ENCODE measurements at places on chromosomes 16 and 17.

DNA sequence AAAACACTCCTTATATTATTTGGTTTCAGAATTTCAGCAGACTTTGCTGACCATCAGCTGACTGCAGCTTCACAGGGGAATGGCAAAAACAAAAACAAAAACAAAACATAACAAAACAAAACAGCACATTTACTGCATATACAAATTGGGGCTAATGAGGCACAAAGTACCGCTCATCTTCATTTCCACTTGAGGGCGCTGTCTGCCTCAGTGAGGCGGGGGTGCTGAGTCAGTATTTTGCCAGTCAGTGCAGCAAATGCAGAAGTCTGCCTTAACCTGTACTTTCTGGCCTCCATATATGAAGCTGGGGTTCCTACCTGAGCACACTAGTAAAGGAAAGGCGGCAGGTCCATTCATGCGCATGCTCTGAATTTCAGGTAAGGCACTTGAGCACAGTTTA lies 13.5 kb upstream of the DYNLRB2 start:
- no peak for DNase-seq

DNA sequence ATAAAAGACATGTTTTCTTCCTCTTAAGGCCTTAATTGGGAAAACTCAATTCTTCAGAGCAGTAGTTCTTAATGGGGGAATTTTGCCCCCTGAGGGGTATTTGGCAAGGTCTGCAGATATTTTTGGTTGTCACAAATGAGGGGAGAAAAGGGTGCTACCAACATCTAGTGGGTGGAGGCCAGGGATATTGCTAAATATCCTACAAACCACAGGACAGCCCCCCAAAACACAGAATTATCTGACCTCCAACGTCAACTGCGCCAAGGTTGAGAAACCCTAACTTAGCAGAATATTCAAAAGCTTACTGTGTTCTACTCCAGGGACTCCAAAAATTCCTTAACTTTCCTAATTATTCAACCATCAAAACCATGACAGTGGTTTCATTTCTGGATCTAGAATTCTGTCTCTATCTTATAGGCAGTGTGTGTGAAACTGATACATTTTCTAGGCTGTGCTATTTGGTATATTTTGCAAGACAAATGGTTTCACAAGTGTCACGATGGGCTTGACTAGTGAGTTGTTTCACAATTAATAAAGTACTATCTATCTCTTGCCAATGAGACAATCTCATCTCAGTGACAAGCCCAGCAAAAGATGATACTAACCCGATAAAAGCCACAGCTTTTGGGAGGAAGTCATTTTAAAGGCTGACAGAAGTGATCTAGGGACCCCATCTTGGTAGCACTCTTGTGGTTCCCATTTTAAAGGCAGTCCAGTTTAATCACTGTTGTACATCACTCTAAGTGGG lies 14.7 kb downstream of the TXNDC11 start:
- DNase-seq = no peak

DNA sequence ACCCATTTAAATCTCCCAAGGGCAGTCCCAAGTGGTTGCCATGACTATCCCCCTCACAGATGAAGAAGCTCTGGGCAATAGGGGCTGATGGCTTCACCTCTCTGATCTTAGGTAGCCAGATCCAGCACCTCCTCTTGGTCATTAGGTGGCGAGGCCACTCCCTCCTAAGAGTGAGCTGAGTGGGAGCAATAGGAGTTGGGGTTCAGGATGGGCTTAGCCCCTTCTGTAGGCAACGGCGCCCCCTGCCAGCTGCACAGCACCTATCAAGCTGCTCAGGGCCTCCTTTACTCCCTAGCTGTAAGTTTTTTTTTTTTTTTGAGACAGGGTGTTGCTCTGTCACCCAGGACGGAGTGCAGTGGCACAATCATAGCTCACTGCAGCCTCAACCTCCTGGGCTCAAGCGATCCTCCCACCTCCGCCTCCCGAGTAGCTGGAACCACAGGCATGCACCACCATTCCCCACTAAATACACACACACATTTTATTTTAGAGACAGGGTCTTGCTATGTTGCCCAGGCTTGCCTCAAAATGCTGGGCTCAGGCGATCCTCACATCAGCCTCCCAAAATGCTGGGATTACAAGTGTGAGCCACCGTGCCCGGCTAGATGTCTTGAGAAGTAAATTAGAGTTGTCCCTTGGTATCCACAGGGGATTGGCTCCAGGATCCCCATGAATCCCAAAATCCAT lies 3.5 kb upstream of the RRAD start:
- no peak for DNase-seq

- no peak for DNase-seq
Observed at GRCh38 chr16:3938471-3938842, 57.9 kb upstream of the CREBBP start.

DNA sequence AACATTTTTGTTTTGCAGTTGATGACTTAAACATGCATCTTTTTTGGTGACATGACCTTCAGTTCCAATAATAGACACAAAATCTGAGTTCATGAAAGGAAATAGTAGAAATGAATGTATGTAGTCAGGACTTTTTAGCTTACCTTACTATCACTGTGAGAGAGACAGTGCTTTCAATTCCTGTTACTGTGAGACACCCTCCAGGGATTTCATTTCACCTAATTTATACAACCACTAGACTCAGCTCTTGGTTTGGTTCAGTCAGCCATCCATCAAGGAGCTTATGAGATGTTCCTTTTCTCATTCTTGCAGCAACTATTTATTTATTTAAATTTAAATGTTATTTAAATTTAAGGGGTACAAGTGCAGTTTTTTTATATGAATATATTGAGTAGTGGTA lies 77.9 kb downstream of the MAP2K4 start:
- no peak for DNase-seq

- DNase-seq = no peak
Observed at GRCh38 chr16:30473231-30474073, 910 bp downstream of the ITGAL start.

GRCh38 chr17:38907930-38908675 lies 17.3 kb upstream of the LASP1NB start:
- DNase-seq = no peak

- no peak for DNase-seq
Observed at GRCh38 chr17:149231-149630, 11.9 kb downstream of the SCGB1C2 start.

DNA sequence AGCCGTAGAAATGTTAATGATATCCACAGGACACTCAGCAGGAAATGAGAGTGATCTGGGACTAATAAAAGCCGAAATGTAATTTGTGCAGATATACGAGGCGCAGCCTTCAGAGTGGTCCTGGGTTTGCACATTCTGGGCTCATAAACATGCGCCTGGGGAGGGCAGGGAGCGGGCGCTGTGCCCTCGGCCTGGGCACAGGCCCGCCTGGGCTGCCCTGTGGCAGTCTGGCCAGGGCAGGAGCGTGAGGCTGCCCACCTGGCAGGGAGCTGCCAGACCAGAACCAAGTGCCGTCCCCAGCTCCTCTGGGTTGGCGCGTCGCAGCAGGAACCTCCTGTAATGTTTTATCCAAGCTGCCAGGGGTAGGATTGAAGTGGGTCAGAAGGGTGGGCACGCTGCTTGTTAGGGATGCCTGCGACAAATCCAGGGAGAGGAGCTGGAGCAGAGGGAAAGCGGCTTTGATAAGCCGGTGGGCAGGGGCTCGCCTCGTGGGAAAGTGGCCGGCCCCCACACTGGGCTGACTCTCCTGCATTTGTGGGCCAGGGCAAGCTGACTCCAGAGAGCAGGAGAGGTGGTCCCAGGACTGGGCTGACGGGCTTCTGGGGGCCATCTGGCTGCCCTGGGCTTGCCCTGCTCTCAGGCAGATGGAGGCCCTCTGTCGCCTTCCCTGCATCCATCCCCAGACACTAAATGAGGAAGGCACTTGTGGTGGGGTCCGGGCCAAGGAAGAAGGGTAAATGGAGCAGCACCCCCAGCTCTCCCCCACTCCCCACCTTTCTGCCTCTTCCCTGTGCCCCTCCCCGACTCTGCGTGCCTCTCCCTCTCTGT lies 45.9 kb downstream of the SREBF1 start:
- no peak for DNase-seq

- no peak for DNase-seq
Observed at GRCh38 chr17:49472527-49472926, 22.6 kb upstream of the NGFR start.

- peak; percentile 18 for DNase-seq
Observed at GRCh38 chr17:82021107-82021899, 1.4 kb downstream of the CENPX start.

- no peak for DNase-seq
Observed at GRCh38 chr16:85222155-85222863, 110.0 kb upstream of the CIBAR2 start.

- no peak for DNase-seq
Observed at GRCh38 chr16:6124136-6124535, 1026.5 kb upstream of the EEF2KMT start.

DNA sequence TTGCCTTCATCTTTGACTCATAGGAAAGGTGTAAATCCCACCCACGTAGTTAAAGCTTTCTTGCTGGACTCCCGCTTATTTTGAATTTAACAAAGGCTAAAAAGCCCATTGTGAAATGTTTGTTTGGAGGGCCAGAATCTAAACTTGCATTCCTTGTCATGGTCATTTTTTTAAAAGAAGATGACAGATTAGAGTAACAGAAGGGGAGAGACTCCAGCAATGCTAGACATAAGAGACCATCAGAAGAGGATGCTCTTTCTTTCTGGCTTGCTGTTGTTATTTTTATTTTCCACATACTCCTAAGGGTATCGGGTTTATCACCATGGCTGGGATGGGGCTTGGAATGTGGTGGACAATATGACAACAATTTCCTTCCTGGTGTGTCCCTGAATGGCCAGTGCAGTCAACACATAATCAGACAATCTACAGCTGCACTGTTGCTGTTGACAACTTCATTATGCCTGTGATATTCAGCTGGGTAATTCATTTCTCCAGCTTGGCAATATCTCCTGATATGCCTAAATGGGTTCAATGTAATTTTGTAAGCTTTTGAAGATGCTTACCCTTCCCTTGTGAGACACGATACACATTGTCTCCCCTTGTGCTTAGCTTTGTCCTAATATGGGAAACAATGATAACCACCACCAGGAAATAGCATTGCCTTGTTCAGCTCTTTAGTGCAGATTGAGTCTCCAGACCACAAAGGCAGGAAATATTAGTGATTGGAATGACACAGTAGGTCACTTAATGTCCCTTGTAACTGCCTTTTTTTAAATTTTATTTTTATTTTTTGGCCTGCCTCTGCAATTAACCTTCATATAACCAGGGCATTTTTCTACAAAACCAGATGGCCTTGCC lies 164.3 kb downstream of the ANKFN1 start:
- no peak for DNase-seq

DNA sequence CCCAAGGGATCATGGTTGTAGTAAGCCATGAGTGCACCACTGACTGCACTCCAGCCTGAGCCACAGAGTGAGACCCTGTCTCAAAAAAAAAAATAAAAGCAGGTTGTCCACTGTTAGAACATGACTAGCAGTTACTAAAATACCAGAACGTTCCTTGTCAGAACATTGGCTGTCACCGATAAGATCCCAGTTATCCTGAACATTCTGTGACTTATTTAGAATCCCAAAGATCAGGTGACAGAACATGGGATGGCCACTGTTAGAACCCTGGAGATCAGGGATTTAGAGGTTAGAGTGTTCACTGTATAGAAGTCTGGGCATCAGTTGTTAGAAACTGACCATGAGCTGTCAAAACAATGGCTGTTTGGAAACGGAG lies 8.6 kb downstream of the CES4A start:
- no peak for DNase-seq

DNA sequence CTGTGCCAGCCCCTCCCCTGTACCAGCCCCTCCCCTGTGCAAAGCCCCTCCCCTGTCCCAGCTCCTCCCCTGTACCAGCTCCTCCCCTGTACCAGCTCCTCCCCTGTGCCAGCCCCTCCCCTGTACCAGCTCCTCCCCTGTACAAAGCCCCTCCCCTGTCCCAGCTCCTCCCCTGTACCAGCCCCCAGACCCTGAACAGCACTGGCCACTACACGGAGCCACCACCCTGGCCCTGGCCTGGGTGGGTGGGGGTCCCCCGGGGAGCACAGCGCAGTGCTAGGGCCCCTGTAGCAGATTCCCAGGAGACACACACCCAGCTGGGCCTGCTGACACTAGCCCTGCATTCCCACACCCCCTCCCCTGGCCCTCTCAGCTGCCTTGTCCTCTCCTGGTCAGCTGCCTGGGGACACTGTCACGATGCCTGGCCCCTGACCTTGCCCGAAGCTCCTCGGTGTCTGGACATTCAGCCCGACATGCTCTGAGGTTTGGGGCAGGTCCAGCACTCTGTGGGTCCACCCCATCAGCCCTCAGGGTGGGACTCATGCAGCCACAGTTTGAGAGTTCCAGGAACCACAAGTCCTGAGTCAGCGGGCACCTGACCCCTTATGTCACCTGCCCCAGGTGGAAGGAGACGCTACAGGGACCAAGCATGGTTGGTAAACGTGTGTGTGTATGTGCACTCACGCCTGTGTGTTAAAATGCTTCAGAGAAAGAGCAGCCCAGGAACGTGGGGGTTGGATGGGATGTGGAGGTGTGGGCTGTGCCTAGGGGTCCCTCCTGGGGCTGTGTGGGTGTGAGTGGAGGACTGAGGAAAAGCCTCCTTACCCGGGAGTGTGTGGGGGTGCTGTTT lies 114.2 kb downstream of the METRNL start:
- no peak for DNase-seq

DNA sequence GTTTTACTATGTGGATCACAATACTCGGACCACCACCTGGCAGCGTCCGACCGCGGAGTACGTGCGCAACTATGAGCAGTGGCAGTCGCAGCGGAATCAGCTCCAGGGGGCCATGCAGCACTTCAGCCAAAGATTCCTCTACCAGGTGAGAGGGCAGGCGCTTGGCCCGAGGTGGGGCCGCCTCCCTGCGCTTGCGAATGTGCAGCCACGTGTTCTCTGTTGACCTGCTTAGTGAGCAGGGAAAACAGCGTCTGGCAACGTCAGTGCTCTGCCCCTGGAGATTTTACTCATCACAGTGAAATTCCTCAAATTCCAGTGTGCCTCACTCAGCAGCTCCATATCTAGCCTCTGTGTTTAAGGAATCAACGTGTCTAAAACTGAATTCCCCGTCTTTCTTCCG lies 33.4 kb upstream of the CLEC18A start:
- DNase-seq = peak; percentile 95

- no peak for DNase-seq
Observed at GRCh38 chr17:1168533-1169220, 11.1 kb downstream of the ABR start.

- DNase-seq = no peak
Observed at GRCh38 chr16:4203748-4204147, 38.1 kb downstream of the SRL start.

GRCh38 chr17:76740329-76741118 lies 2.6 kb downstream of the MFSD11 start:
- DNase-seq = peak; percentile 23

GRCh38 chr16:75192606-75193264 lies 14.2 kb downstream of the CTRB2 start:
- DNase-seq = no peak

- DNase-seq = no peak
Observed at GRCh38 chr17:33892717-33893591, 362.1 kb upstream of the CCL2 start.

DNA sequence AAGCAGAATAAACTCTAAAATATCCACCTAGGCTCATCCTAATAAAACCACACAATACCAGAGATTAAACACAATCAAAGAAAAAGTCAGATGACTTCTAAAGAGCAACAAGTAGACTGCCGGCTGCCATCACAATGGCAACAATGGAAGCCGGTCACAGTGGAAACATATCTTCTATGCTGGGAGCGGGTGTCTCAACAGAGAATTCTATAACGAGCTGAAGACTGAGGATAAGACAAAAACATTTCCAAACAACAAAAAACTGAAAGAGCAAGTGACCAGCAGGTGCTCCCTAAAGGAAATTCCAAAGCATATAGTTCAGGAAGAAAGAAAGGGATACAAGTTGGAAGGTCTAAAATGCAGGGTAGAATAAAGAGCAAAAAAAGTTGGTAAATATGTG lies 8.9 kb downstream of the NSMCE1 start:
- DNase-seq = no peak
